ENCODE measurements at places on chromosomes 5 and 9. TPM values are rescaled to one million over a fixed set of nuclear protein-coding genes. Genes with fewer than 3 reads are reported as not detected.

DNA sequence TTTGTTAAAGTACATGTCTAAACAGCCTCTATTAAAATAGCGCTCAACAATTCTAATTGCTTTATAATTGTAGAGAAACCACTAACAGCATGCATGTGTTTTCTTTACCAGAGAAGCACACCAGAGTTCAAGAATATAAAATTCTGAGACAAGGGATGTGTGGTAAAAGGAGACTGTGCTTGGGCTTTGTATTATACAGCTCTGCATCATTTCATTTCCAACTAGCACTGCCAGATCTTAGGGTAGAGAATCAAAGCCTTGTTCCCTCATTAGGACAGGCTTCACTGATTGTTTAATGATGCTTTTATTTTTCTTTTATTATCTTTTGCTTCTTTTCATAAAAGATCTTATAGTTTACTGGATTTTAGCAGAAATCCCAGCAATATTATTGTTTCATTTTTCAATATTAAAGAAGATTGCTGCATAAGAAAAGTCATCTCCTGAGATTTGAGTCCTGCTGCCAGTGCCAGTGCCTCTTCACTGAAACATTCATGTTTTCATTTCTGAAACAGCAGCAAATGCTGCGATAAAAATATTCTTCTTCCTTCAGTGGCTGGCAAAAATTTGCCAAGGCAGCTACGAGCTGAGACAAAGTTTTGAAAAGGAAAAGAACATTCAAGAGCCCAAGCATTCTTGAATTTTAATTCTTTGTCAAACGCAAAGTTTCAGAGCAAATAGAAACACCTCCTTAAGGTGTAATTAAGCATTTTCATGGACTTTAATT, 491.0 kb upstream of the PIK3R1 start:
- DNase-seq, result no peak

Gene ELOVL7
- 0.99 TPM for total RNA-seq

DNA sequence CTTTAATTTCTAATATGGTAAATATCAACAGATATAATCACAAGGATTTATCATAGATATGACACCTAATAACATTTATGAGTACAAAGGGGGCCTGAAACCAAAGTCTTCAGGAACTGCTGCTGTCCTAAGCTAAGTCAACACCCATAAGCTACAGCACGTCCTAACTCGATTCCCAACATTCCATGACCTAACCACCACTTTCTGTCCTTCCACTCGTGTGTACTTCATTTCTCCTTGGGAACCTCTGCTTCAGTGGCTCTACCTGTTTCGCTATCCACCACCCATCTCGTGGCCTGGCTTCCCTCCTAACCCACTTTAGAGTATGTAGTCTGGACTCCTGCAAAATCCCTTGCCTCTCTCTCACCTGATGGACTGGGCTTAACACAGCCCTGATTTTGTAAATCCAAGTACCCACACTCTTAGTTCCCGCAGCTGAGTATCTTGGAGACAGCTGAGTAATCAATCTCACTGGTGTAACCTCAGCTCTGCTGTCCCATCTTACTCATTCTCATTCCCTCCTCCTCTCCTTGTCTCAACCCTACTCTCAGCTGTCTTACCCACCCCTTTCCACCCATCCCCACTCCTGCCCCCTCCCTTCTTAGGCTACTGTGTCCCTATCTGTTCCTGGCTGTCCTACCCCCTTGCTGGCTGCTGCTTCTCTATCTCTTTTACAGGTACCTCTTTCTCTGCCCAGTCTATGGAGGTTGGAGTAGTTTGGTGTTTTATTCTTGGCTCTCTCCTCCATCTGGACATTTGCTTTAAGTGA, 101.8 kb downstream of the MAST4 start:
- no peak for DNase-seq

DNA sequence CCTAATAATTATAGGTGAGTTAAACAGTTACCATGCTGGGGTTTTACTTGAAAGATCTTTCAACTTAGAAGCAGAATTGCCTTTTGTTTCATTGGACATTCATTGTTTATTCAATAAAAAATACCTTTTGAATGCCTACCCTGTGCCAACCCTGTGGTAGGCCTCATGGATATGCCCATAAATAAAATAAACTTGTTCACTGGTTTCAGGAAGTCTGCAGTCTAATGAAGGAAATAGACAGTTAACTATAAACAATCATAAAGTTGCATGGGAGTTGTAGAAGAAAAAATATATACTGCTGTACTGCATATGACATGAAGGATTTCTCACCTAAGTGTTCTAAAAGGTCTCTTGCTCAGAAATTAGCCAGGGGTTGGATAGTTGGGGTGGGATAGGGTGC, 5.3 kb upstream of the GPR21 start:
- DNase-seq, result no peak

Gene BTNL8
- total RNA-seq, result not detected

DNA sequence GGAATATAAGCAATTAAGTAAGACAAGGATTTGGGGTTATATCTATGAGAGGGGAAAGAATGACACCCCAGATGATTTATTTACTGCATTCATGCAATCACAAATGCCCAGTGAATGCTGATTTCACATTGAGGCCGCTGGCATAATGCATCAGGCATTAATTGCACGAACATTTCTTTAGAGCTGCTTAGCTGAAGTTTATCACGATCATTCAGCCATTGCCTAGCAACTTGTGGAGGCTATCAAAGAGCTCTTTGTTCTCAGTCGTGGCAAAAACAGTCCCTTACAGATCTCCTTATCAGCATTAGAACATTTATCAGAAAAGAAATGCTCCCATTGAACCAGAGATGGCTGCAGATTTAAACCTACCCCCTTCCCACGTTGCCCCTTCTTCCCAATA, 88.7 kb upstream of the PRRC1 start:
- DNase-seq, result no peak

DNA sequence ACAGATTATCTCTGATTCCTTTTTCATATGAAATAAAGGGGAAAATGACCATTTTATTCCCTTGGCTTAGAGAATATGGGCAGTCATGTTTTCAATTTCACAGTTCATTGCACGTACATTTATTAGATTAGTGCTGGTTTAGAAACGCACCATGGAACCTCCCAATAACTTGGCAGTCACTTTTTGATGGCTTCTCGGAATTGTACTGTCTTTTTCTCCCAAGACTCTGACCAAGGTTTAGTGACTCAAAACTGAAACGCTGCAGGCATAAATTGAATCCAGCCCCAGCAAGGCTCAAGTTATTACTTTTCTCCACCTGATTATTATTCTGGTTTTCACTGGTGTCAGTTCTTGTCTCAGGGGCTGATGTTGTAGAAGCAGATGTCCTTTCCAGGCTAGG, 55.6 kb upstream of the EGFLAM start:
- DNase-seq, result no peak

DNA sequence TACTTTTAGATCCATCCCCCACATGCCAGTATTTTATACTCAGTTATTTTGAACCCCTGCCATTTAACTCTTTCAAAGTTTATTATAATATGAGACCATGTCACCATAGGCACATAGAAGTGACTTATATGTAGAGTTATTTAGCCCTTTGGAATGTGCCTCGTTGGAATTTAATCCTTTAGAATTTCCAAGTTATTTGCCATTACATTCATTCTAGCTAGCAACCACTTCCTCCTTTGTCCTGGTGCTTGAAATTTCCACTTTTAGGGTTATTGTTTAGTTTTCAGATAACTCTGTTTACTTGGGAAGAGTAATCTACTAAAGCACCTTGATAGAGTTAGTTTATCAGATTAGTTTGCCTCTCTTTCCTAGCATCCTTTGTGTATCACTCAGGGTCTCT, 82.8 kb upstream of the TLE1 start:
- DNase-seq, result no peak

Gene TIGD6
- 2.1 TPM for total RNA-seq

Gene NUTM2G
- total RNA-seq, result not detected

DNA sequence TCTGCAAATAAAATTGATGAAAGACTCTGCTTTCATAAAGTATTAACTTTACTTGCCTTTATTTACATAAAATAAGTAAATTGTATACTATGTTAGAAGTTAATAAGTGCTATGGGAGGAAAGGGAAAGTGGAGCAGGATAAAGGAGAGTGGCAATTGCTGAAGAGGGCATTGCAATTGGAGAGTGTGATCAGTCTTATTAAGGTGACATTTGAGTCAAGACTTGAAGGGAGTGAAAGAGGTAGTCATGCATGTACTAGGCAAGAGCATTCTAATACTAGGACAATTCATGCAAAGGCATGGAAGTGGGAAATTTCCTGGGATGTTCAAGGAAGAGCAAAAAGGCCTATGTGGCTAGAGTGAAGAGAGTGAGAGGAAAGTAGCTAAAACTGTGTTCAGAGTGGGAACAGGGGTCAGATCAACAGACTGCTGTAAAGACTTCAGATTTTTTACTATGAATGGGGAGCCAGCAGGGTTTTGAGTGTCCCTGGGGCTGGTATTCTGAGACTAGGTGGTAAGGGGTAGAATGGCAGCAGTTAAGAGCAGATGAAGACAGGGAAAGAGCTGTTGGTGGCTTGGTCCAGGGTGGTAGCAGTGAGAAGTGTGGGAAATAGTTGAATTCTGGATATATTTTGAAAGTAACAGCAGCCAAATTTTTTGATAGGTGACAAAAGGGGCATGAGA, 182.3 kb upstream of the RIOK2 start:
- no peak for DNase-seq

Gene MSX2
- 0.17 TPM for total RNA-seq

DNA sequence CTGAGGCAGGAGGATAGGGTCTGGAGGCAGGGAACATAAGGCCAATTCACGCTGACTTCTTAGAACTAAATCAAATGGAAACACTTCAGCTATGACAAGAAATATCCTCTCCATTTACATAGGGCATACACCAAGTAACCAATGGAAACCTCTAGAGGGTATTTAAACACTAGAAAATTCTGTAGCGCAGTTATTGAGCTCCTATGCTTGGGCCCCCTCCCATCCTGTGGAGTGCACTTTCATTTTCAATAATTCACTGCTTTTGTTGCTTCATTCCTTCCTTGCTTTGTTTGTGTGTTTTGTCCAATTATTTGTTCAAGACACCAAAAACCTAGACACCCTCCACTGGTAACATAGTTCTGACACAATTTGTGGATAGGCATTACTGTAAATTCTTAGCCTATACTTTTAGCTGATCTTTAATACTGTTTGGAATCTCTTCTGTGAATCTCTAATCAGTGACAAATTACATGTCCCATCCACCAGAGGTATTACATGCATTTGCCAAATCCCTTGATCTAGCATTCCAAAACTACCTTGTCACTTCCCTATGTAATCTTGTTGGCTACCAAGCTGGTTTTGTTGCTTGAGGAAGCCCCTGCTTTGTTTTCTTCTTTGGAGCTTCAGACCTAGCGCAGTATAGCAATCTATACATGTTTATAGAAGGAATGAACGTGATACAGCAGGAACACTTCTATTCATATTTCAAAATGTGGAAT, 61.6 kb downstream of the ST8SIA4 start:
- DNase-seq, result no peak

DNA sequence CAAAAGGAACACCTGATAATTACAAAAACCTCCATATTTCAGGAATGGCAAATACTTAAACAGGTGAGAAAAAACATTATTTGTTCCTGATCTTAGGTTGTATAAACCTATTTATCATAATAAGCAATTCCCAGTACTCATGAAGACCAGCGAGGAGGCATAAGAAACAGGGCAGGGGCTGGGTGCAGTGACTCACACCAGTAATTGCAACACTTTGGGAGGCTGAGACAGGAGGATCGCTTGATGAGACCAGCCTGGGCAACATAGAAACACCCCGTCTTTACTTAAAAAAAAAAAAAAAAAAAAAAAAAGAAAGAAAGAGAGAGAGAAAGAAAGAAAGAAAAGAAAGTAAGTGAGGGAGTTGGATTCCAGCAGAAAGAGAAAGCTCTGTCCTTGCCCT, 21.6 kb downstream of the CCNJL start:
- DNase-seq, result no peak

DNA sequence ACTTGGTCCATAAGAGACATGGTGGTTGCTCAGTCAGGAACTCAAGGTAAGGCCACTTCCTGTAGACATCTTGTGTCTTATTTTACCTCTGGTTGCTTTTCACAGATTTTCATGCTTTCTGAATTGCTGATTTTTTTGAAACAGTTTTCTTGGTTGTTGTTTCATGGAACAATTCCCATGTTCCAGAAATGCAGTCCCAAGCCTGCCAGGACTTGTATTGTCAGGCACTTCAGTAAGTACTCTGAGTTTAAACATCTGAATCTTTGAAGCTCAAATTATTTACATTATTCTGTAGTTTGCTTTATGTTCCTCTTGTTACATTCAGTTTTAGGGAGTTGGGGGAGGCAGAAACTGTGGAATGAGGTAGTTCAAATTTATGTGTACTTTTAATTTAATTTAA, 290.2 kb downstream of the DMRT2 start:
- no peak for DNase-seq

GRCh38 chr5:13439430-13439829, 505.1 kb downstream of the DNAH5 start:
- no peak for DNase-seq

Gene PLAC8L1
- 0.47 TPM for total RNA-seq

- DNase-seq, result no peak
Observed at GRCh38 chr5:102722931-102723330, 32.2 kb upstream of the PAM start.

- no peak for DNase-seq
Observed at GRCh38 chr5:53019320-53019719, 30.2 kb downstream of the ITGA2 start.

GRCh38 chr5:30871196-30871595, 322.3 kb upstream of the CDH6 start:
- no peak for DNase-seq

Gene SPATA31D4
- total RNA-seq, result not detected

- no peak for DNase-seq
Observed at GRCh38 chr5:54156577-54156976, 153.8 kb downstream of the ARL15 start.

Gene ARID3C
- total RNA-seq, result 0.46 TPM

DNA sequence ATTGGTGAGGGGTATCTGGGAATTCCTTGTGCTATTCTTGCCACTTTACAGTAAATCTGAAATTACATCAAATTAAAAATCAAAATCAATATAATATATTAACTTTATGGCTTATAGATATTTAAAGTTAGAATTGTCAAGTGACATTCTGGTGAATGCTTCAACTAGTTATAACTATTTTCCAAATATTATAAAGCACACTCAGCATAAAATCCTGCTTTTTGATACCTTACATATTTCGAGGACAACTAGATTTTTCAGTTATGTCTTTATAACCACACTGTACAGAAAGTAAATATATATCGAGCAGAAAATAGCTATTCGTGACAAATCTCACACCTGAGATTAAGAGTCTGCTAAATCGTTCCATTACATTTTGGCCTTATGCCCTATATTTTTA, 210.2 kb downstream of the PDE4D start:
- no peak for DNase-seq

DNA sequence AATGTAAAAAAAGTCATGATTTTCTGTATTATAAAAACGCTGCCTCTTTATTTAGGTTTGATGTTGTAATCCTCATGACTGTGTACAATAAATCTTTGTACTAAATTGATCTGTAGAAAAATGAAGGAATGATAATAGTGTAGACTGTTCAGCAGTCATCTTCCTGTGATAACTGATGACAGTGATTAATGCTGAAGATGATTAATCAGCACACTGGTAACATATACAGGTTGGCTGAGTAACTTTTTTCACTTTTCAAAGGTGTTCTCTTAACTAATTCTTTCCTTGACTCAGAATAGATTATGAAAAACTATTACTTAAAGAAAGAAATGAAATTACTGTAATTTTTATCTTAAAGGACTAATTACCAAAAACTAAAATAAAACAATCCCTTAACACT, 122.5 kb downstream of the RFX3 start:
- no peak for DNase-seq
